EL (cell line): ENCODE measurements at places on chromosomes 6 and 20.

DNA sequence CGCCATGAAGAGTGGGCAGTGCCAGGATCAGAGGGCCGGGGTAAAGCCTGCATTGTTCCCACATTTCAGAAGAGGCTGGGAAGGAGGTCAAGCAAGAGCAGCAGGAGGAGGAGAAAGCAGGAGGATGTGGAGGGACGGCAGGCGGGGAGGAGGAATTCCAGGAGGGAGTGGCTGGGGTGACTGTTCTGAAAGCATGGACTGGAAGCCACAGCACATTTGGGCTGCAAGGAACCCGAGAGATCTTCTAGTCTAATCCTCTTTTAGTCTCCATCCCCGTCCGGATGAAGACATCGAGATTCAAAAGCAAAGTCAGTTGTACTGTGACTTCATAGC lies 76.9 kb downstream of the FAM50B start:
- DNase-seq: peak; percentile 68

- no peak for DNase-seq
Observed at GRCh38 chr6:107107791-107108190, 7.5 kb downstream of the BEND3 start.

DNA sequence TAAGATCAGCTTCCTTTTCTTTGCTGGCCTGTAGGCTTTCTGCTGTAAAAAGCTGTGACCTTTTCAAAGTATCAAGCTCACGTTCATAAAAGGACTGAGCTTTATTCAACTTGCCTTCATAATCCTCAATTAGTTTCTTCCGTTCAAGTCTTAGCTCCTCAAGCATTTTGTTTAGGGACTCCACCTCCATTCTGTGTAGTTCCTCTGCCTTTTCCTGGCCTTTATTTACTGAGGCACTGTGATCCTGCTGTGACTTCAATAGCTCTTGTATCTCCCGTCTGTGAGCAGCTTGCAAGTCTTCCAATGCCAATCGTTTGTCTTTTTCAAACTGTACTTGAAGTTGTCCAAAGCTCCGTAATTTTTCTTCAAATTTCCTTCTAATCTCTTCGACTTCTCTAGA lies 54.4 kb downstream of the FAM184A start:
- DNase-seq: no peak

DNA sequence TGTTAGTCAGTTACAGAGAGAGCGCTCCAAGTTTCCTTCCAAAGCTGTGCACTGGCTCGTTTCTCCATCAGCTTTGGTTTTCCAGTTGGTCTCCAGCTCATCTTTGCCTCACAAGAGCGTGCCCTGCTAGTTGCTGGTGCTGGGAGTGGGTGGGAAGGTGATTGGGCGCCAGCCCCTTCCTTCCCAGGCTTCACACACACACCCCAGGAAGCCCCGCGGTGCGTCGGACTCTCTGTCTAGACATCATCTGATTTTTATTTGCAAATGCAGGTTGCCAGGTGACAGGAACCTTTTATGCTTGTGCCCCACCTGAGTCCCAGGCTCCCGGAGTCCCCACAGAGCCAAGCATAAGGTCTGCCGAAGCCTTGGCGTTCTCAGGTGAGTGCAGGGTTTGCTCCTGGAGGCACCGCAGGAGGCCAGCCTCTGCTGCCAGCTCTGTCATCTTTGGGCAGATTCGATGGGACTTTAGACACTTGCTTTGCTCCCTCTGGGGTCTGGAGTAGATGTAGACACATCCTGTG lies 7.1 kb downstream of the IRF4 start:
- DNase-seq: no peak

DNA sequence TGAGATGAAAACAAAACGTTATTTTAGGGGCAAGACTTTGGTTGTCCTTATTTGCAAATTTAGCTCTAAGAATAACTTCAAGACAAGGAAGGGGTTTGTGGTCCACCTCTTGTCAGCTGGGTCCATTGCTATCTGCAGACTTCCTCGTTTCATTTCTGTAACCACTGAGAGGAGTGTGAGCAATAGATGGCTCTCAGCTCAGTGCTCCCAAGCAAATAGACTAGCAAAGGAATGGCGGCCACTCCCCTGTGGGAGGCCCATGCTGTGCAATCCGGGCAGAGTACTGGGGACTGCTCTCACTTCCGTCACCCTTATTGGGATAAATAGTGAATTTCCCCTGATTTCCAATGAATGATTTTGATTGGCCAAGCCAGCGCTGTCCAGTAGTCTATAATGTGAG lies 176.6 kb downstream of the ZDHHC14 start:
- DNase-seq: no peak

GRCh38 chr6:99334526-99335127 lies 14.8 kb downstream of the FAXC start:
- peak; percentile 64 for DNase-seq

DNA sequence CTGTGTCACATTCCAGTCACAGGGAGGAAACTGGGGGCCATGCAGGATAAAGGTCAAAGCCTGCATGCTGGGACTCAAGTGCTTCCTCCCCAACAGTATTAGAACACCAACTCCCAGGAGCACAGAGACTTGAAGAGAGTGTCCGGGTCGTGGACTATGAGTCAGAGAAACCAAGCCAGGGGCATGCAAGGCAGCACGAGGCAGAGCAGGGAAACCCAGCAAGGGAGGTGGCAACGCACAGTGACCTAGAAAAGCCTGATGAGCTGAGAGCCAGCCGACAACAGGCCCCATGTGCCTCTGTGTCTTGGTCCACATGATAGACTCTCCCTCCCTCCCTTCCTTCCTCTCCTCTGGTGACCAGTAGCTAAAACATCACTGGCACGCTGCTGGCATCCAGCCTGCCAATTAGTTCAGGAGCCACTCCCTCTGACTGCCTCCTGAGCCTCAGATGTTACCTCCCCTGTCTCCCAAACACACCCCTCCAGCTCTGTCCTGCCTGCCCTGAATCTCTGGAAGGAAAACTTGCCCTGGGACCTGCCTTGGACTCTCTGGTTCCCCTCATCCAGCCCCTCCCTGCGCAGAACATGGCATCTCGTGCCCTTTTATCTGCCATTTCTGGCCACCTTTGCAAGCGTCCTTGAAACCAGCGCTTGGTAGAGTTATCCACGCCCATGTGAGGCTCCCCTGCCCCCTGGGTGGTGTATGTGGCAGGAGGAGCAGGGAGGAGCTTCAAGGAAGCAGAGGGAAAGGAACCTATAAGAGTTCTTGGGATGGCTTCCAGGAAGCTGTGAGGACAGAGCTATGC lies 16.2 kb upstream of the RNF39 start:
- peak; percentile 92 for DNase-seq

- peak; percentile 92 for DNase-seq
Observed at GRCh38 chr6:105592329-105592728, 189.4 kb upstream of the PREP start.

- no peak for DNase-seq
Observed at GRCh38 chr6:41332842-41333736, 2.3 kb upstream of the NCR2 start.

DNA sequence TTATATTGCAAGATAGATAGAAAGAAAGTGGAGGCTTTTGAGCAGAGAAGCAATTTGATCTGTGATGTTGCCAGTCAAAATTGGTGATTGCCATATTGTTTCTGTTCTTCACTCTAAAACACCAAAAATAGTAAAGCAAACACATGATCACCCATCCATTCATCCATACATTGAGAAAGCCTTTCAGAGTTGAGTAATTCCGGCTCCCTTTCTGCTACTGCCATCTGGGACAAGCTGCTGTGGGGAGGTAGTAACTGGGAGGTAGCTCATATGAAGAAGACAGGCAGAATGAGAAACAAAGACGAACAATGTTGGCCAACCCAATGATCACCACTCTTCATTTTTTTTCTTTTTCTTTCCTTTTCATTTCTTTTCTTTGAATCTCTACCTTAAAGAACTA lies 51.1 kb upstream of the HBS1L start:
- no peak for DNase-seq

DNA sequence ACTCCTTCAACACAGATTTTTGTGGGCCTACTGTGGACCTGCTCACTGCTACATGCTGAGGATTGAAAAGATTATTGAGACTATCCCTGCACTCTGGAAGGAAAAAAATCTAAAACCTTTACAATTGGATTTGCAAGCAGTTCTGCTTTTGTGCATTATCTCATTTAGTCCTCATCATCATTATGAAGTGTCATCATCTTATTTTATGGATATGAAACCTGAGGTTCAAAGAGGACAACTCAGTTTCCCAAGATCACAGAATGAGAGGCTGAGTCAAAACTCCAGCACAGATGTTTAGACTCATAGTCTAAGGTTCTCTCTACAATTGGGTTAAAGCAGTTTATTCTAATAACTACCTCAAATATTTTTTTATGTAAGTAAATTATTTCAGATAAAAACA lies 160.2 kb upstream of the MARCKS start:
- peak; percentile 29 for DNase-seq

GRCh38 chr6:108348655-108349349 lies 53.9 kb downstream of the AFG1L start:
- no peak for DNase-seq

- no peak for DNase-seq
Observed at GRCh38 chr20:25600632-25601031, 15.3 kb upstream of the NINL start.

GRCh38 chr6:134402372-134402984 lies 84.6 kb upstream of the SGK1 start:
- no peak for DNase-seq

DNA sequence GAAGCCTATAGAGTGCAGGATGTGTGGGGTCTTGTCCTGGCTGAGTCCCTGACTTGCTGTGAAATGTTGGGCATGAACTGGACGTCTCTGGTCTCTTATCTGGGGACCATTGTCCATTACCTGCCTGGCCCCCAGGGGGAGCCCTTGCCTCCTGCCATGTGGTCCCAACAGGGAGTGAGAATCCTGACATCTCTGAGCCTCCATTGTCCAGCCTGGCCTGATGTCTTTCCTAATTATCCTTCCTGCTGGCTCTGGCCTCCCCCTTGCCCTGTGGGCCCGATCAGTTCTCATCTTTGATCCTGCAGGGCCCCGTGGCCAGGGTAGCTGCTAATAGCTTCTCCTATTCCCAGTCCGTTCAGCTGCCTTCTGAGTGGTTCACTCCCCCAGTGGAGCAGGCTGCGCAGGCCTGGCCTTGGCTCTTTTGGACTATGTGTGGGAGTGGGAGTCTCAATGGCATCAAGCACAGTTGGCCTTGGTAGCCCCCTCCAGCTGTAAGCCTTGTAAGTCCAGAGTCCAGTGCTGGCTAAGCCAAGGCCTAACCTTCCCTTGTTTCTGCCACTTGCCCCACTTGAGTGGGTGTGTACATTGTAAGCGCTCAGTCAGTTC lies 77.9 kb upstream of the RALY start:
- peak; percentile 39 for DNase-seq

GRCh38 chr6:40251637-40252300 lies 317.5 kb upstream of the MOCS1 start:
- no peak for DNase-seq

GRCh38 chr20:62823688-62824475 lies 7.0 kb downstream of the COL9A3 start:
- no peak for DNase-seq

GRCh38 chr6:44263354-44264100 lies 1.8 kb downstream of the NFKBIE start:
- peak; percentile 71 for DNase-seq

GRCh38 chr20:19781235-19781634 lies 23.2 kb downstream of the RIN2 start:
- DNase-seq: no peak

DNA sequence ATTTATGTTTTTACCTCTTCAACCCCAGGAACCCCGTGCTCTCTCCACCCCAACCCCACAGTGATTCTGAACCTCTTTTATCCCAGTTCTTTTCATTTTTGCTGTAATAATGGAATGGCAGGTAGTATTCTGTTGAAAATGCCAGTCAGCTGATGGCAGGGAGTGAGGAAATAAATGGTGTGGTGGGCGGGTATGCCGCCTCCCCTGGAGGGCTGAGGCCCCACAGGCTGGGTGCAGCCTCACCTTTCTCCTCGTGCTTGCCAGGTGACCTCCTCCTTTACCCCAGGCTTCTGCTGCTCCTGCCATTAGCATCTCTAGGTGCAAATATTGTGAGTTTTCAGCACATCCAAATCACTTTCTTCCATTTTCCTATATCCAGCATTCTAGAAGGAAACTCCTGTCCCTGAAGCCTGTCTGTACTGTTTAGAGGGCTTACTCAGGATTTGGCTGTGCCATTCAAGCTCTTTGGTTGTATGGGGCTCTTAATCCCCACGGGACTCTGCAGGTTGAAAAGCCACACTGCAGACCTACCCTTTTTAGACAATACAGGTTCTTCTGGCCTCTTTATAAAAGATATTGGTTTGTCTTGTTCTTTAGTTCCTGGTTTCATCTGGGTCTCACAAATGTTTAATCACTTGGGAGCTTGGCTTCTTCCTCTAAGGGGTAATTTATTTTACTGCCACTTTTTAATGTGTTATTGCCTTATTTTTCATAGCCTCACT lies 201.8 kb downstream of the JARID2 start:
- no peak for DNase-seq

GRCh38 chr20:39188266-39188765 lies 226.2 kb downstream of the DHX35 start:
- DNase-seq: no peak

DNA sequence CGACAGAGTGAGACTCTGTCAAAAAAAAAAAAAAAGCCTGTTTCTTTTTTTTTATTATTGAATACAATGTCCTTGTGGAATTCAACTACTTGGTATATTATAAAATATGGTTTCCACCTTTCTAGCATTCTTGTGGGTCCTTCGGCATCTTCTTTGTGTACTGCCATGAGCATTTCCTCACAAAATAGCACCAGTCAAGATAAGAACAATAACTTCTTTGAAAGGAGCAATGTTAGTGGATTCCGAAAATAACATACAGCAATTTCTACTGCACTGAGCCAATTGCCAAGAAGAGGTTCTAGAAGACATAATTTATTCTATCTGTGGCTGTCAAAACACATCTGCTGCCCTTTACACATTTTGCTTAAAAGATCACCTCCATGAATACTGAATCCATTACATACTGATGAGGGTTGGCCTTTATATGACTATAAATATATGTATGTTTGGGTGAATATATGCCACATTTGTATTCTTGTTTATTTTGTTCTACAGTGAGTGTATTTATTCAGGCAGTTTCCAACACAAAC lies 19.1 kb upstream of the SPTLC3 start:
- DNase-seq: no peak

DNA sequence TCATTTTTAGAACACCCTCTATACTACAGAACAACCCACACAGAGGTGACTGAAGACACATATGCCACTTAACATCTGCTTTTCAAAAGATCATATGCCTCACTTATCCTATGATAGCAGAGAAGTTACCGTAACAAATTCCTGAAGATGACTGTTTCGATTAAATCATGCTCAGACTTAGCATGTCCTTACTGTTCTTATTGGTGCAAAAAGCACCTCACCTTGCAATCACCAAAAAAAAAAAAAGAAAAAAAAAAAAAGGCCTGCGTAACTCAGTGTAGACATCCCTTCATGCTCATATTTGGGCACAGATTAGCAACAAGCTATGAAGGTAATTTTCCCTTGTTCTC lies 17.7 kb upstream of the DST start:
- no peak for DNase-seq

DNA sequence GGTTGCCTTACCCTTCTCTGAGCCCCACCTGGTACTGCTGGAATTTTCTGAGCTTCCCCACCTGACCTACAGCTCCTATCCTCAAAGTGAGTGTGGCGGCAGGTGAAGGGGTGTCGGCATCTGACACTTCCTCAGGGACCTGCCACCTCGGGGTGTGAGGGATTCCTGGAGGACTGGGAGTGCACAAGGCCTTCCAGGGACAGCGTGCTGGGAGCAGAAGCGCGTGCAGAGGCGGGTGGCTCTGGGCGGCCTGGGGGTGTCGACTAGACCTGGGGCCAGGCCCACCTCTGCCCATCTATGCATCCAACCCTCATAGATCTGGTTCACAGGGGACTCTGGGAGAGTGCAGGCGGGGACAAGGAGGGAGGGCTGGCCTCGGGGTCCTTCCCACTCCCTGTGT lies 7.8 kb downstream of the DLGAP4 start:
- no peak for DNase-seq
